ENCODE measurements at places on chromosomes 7 and 10. TPM values are rescaled to one million over a fixed set of nuclear protein-coding genes. Genes with fewer than 3 reads are reported as not detected.

- no peak for DNase-seq
These were observed 27.8 kb downstream of the GLUD1 start for GRCh38 chr10:87066865-87067264.

- no peak for DNase-seq
These were observed 28.3 kb downstream of the STMP1 start for GRCh38 chr7:135690566-135690965.

GRCh38 chr7:77570330-77571011 lies 33.4 kb downstream of the PTPN12 start:
- peak; percentile 30 for DNase-seq

GRCh38 chr7:151060416-151061212 lies 1.2 kb downstream of the SLC4A2 start:
- peak; percentile 26 for DNase-seq

DNA sequence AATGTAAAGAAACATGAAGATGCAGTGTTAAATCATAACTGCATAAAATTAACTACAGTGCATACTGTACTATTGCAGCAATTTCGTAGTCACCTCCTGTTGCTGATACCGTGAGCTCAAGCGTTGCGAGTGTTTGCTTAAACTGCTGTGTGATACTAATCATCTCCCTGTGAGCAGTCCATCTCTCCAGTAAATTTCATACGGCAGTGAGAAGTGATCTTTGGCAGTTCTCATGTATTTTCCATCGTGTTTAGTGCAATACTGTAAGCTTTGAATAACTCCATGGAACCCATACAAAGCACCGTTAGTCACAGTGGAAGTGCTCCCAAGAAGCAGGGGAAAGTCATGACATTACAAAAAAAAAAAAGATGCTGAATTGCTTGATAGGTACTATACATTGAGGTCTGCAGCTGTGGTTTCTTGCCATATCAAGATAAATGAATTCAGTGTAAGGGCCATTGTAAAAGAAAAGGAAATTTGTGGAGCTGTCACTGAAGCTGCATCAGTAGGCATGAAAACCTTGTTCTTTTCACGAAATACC lies 360.4 kb downstream of the EXOC4 start:
- DNase-seq = no peak

- DNase-seq = no peak
These were observed 33.2 kb downstream of the GNAT3 start for GRCh38 chr7:80478683-80479082.

GRCh38 chr10:48448796-48449195 lies 142.3 kb downstream of the MAPK8 start:
- no peak for DNase-seq

DNA sequence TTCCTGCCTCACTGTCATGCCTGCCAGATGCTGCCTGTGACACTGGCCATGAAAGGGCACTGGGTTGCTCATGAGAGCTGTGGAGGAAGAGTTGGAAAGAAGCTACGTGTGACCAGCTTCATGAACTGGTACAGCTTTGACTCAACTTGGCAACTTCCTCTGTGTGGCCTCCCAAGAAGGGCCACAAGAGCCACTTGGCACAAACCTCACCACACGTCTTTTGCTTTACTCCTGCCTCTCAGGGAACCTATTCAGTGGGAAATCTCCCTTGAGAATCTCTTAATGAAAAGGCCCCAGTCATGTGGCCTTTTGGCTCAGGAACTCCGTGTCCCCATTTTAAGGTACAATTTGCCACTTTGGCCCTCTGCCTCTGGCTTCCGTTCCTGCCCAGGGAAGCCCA lies 54.5 kb downstream of the FRMD4A start:
- no peak for DNase-seq

DNA sequence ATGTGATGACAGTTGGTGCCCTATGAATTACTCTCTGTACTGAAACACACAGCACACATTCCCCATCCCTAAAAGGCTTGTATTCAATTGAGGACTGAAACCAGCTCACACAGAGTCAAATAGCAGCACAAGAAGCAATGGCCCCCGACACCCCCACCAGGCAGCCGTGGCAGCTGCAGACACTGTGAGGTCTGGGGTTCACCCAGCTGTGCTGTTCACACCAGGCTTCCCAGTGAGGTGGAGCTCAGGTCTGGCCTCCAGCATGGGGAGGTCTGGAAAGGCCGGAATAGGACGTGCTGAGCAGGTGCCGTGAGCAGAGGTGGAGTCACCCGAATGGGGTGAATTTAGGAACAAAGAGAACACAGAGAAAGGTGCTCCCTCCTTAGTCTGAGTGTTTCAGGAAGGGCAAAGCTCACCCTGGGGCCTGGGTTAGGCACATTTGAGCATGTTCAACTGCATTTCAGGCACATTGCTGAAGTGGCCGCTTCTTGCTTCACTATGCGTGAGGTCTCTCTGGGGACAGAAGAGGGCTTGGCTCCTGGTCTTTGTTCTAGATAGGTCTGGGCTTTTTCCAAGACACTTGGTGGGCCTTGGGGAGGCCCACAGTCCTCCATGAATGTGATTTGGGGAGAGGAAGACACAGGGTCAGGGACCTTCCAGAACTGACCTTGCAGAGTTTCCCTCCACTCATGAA lies 41.1 kb downstream of the C10orf120 start:
- DNase-seq = no peak

- no peak for DNase-seq
These were observed 16.0 kb upstream of the UBE2H start for GRCh38 chr7:129968592-129969383.

DNA sequence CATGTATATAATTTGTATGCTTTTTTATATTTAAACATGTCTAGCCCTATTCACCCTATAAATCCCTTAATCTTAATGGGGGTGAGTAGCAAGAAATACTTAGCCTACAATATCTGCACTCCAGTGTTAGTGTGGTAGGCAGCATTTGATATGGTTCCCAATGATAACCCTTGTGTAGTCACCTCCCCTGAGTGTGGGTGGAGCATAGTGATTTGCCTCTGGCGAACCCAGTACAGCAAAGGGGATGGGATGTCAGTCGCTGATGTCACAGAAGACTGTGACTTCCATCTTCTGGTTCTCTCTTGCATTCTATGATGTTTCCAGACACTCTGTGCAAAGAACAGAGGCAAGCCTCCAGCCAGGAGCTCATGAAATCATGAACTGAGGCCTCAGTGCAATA lies 211.2 kb downstream of the CRPPA start:
- no peak for DNase-seq

DNA sequence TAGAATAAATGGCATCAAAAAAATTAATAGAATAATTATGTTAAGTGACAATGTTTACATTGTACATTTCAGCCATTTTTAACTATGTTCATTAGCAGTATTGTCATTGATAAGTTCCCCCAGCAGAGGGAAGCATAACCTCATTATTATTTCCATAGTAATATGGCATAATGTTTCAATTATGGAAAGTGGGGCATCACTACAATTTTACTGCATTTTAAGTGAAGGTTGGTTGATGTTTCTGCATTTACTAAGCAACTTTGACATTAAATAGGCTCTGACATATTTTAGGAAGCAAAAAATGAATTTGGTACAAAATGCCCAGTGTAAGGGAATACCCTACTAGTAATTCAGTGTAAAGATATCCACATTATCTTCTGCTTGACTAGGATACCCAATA lies 218.3 kb downstream of the SEMA3A start:
- peak; percentile 76 for DNase-seq

DNA sequence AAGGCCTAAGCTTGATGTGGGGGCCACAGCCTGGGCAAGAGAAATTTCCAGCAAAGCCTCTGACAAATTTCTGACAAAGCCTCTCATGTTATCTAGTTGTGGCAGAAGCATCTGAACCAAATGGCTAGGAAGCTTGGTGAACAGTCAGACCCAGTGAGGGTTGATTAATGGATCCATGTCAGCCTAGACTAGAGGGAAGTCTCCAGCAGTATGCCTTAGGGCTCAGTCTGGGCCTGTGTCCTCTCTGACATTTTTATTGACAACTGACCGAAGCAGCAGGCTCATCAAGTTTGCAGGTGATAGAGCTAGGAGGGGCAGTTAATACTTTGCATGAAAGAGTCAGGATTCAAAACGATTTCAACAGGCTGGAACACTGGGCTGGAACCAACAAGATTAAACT lies 25.3 kb downstream of the HIF1AN start:
- no peak for DNase-seq

DNA sequence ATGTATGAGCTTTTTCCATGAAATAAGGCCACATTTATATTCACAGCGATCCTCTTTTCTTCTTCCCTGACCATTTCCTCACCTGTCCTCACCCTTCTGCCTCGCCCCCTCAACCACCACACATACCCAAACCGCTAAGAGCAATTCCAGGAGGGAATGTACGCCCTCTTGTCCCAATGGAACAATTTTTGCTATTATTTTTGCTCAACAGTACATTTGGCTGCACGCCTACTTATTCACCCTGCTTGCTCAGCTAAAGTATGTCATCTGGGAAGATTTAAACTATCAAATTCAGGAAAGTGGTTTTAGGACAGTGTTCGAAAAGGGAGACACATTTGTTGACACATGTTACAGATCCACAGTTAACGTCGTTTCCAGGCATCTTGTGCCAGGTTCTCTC lies 252.7 kb downstream of the NEBL start:
- no peak for DNase-seq

DNA sequence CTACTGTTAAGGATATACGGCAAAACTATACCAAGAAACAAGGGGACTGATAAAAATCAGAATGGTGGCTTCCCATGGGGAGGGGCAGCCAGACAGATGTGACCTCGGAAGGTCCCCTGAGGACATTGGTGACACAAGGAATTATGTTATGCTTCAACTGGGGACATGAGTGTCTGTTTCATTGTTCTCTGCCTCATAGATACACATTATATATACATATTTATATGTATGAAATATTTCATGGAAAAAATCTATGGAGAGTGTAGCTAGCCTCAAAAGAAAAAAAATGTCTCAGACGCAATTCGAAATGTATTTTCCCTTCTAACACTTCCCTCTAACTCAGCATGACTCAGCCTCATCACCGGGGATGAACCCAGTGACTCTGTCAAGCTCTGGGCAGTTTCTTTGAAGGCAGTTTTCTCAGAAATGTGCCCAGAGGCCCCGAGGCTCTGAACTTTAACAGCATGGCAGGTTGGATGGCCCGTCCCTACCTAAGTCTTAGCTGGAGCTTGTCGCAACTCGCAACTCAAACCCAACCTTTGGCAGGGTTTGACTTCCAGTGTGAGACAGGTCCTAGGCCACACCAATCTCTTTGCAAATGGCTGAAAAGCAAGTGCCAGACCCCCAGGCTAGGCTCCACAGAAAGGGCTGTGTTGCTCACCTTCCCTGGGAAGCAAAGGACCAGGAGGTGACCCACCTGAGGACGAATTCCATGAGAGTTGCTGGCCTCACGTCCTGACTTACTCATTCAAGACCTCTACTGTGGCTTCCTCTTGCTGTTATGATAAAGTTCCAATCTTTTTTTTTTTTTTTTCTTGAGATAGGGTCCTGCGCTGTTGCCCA lies 86.9 kb downstream of the CARD11 start:
- DNase-seq = no peak

DNA sequence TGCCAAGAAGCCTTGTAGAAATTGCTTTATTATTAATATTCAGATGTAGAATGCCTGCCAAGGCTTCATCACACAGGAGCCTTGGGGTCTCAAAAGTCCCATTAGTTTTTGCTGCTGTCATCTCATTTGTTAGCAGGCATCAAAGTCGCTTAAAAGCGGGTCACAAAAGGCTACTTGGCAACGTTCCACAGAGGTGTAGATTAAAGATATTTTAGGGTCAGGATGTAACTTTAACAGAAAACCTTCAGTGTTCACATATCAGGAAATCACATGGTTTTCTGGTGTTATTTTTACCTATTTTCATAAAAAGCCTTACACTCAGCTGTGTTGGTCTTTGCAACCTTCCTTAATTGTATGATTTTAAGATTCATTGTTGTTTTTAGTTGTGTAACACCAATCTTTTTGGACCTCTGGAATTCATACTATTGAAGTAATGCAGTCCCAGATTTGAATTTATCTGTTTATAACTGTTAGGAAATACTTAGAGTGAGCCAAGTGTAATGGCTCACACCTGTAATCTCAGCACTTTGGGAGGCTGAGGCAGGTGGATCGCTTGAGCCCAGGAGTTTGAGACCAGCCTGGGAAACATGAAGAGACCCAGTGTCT lies 65.3 kb downstream of the TET1 start:
- DNase-seq = no peak

GRCh38 chr10:84138478-84139125 lies 707 bp upstream of the GHITM start:
- no peak for DNase-seq

DNA sequence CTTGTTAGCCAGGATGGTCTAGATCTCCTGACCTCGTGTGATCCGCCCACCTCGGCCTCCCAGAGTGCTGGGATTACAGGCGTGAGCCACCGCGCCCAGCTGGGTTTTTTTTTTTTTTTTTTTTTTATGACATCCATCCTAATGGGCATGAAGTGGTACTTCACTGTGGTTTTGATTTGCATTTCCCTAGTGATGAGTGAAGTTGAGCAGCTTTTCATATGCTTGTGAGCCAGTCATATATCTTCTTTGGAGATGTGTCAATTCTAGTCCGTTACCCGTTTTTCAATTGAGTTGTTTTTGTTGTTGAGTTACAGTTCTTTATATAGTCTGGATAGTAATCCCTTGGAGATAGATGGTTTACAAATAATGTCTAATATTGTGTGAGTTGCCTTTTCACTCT lies 127.7 kb downstream of the SMURF1 start:
- DNase-seq = no peak

- no peak for DNase-seq
These were observed 116.6 kb downstream of the NRP1 start for GRCh38 chr10:33217854-33218253.

DNA sequence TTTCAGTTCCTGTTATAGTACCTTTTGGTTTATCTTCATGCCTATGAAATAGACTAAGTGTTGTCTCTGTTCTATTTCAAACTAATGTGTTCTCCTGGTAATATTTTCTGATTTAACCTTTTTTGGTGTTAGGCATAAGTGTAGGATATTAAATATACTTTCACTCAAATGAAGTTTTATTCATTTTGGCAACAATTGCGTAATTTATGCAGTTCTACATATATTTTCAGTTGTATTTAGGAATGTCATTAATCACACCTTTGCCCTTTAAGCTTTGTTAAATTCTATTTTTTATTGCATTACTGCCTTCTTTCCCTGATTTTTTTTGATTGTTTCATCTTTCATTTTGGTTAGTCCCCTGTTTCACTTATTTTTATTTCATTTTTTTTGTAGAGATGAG lies 47.3 kb downstream of the RSBN1L start:
- DNase-seq = no peak

- peak; percentile 99 for DNase-seq
These were observed at the start of gene CHCHD3 for GRCh38 chr7:133081599-133082389. Gene CHCHD3, minus strand, starts transcription at chr7:133082090. Its CDS starts 153 bp downstream, at chr7:133081937.

GRCh38 chr10:102832987-102833386 lies 4.2 kb downstream of the CYP17A1 start:
- no peak for DNase-seq

- peak; percentile 34 for DNase-seq
These were observed 236.4 kb downstream of the WDR37 start for GRCh38 chr10:1292611-1293031.

Gene FEZF1
- total RNA-seq = not detected

Gene CASTOR2
- total RNA-seq = 43.0 TPM

Gene LRIT1
- not detected for total RNA-seq

Gene UNCX
- not detected for total RNA-seq

Gene TAS2R5
- 4.5 TPM for total RNA-seq

Gene CALML5
- total RNA-seq = 0.41 TPM

Gene PRLHR
- not detected for total RNA-seq

Gene SLC26A5
- total RNA-seq = 0.21 TPM

Gene TMEM213
- total RNA-seq = 0.51 TPM

Gene COBL
- 87.7 TPM for total RNA-seq

Gene HOXA7
- not detected for total RNA-seq

Gene ABCB8
- total RNA-seq = 28.6 TPM

Gene PLXDC2
- 54.1 TPM for total RNA-seq

Gene MYH16
- not detected for total RNA-seq

Gene ITGA8
- 18.8 TPM for total RNA-seq

Gene MTG1
- total RNA-seq = 23.4 TPM

Gene PDZD7
- not detected for total RNA-seq

Gene TRIM74
- 1.7 TPM for total RNA-seq

Gene MMD2
- not detected for total RNA-seq
